ENCODE measurements at places on chromosomes 6 and 20.

- DNase-seq = peak; percentile 68
Observed at GRCh38 chr6:169724494-169725124, at the start of gene PHF10. PHF10 (minus strand) TSS chr6:169724500; CDS start chr6:169723931, 569 bp downstream.

DNA sequence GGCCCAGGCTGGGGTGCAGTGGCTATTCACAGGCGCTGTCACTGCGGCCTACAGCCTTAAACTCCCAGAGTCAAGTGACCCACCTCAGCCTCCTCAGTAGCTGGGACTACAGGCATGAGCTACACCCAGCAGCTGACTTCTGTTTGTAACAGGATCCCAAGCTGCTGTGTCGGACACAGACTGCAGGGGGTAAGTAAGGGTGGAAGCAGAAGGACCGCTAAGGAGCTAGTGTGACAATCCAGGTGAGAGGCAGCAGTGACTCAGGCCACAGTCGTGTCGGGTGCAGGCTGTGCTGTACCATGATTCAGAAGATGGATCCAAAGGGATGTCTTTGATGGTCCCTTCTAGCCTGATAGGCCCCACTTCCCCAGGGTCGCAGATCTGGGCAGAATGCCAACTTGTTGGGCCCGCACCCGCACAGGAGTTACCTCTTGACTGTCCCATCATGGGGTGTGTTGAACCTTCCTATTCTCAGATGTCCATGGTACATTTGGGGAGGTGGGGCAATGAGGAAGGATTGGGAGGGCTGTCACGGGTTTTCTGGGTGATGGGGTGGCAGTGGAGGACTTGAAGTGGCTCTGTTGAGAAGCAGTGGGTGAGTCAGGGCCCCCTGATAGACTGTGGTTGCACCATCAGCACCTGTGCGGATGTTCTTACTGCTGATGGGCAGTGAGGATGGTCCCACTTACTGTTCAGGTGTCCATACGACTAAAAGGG, 25.3 kb downstream of the AAR2 start:
- DNase-seq = no peak

- DNase-seq = no peak
Observed at GRCh38 chr6:3812596-3812995, 36.6 kb upstream of the FAM50B start.

DNA sequence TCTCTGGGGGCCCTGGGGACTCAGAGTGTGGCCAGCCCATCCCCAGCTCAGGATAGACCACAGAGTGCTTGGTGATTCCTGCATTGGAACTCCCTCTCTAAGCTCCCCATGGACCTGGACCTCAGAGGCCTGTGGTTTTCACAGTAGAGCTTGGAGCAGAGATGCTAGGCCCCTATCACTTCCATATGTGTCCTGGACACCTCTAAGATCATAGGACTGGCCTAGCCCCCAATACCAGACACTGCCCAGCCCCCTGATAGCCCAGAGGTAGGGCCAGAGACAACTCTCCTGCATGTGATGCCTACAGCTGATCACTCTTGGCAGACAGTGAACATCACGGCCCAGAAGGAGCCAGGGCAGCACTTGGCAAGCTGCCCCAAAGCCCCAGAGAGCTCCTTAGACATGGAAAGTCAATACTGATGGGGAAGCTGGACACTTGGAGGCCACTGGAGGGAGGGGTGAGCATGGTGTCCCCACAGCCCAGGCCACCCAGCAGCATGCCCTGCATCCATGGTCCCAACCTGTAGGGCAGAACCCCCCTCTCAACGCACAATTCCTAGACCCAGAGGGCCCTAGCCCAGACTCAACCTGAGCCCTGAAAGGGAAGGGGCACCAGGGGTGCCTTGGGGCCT, 27.1 kb downstream of the UBD start:
- no peak for DNase-seq

- no peak for DNase-seq
Observed at GRCh38 chr6:135577059-135577538, 79.6 kb upstream of the AHI1 start.

- DNase-seq = no peak
Observed at GRCh38 chr6:101779051-101779844, 385.7 kb downstream of the GRIK2 start.

DNA sequence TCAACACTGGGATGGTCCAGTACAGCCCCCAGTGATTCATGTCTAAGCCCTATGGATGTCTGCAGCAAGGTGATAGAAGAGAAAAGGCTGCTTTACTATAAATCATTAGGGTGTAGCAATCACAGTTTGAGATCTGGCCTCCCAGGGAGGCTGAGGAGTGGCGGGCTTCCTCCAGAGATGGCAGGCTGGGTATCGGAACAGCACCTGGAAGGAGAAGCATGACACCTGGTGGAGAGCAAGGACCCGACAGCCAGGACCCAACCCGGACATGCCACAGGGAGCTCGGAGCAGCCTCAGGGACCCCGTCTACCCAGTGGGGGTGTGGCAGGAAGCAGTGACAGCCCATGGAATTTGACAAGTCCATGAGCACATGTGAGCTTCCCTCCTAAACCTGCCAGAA, 114.8 kb upstream of the CD93 start:
- no peak for DNase-seq

- no peak for DNase-seq
Observed at GRCh38 chr6:26594131-26594498, 2.6 kb upstream of the ABT1 start.

DNA sequence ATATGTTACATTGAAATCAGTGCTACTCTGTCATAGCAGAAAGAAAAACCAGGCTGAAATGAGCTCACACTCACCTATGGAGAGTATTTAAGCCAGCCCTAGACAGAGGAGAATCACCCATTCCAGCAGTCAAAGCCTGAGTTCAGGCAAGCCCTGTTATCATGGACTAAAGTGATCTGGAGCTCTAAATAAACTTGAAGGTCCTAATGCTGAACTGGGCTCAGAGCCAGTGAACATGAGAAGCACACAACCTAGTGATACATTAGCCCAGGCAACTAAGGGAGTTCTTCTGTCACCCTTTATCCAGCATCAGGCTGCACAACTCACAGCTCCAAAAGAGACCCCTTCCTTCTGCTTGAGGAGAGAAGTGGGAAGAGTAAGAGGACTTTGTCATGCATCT, 425.0 kb downstream of the COL12A1 start:
- DNase-seq = no peak

GRCh38 chr6:106693418-106693817, 64.0 kb downstream of the QRSL1 start:
- no peak for DNase-seq

- no peak for DNase-seq
Observed at GRCh38 chr20:33649201-33649681, 12.9 kb upstream of the C20orf144 start.

DNA sequence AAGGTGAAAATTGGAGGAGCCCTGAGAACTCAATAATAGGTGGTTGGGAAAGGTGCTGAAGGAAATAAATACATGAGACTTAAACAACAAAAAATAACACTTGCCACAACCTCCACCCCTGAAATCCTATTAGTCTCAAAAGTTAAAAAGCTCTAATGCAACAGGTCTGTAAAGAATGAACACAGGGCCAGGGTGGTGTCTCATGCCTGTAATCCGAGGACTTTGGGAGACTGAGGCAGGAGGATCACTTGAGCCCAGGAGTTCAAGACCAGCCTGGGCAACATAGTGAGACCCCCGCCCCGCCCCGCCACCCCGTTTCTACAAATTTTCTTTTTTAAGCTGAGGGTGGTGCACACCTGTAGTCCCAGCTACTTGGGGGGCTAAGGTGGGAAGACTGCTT, 1.1 kb upstream of the ZKSCAN8 start:
- DNase-seq = no peak

- no peak for DNase-seq
Observed at GRCh38 chr20:62025394-62025793, 40.3 kb downstream of the TAF4 start.

- DNase-seq = peak; percentile 56
Observed at GRCh38 chr20:46990017-46990595, 95.5 kb downstream of the EYA2 start.

- no peak for DNase-seq
Observed at GRCh38 chr6:136440203-136440602, 110.0 kb downstream of the MAP7 start.

DNA sequence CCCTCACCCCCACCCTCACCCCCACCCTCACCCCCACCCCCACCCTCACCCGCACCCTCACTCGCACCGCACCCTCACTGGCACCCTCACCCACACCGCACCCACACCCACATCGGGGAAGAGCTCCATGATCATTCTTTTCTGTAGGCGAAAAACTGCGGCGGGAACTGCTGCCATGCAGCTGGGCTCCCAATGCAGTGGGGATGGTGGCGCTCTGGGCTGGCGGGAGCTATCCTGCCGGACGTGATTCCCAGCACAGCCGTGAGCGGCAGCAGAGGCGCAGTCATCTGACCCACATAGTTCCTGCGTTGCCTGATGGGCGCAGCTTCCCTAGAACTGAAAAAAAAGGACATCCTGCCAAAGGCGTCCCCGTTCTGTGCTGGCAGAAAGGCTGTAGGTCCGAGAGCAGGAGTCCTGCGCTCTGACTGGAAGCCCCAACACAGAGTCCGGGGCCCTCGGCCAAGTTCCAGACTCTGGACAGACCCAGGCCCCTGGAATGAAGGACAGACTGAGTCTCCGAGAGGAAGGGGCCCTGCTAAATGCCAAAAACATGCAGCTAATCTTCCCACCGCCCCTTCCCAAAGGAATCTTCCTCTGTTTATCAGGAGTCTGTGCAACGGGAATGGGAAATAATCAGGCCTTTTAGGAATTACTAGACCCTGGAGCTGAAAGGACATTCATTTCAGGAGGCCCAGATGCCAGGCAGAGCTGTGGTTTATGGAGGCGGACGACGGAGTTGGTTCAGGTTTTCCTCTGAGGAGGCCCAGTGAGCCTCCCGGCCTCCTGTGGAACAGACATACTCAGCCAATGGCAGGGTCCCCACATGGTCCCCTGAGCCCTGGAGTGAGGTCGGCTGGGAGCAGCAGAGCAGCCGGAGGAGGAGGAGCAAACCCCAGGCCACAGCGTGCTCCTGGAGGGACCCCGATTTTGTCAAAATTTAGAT, 14.1 kb upstream of the TCFL5 start:
- no peak for DNase-seq
